ENCODE measurements at places on chromosomes 7 and 10.

GRCh38 chr7:121961089-121961867 lies 88.3 kb downstream of the PTPRZ1 start:
- DNase-seq = no peak

- DNase-seq = no peak
Measured at GRCh38 chr10:14220026-14220425, 110.7 kb downstream of the FRMD4A start.

GRCh38 chr7:124909808-124910207 lies 19.8 kb downstream of the POT1 start:
- no peak for DNase-seq

GRCh38 chr7:44278451-44279161 lies 46.8 kb downstream of the CAMK2B start:
- peak; percentile 19 for DNase-seq

DNA sequence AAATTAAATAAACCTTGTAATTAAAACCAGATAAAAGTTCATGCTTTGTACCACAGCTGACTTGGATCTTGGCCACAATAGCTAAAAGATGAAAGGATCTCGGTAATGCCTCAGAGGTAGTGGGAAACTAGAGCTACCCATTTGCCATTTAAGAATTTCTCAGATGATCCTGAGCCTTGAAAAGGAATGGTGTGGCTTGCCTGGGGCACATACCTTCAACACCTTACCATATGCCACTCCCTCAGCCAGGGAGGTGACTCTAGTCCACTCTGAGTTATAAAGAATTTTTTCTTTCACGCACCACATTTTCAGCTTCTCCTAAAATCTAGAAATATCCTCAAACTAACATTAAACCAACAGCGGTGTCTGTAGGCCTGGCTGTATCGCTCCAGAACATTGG lies 516.3 kb upstream of the TEX47 start:
- DNase-seq = no peak

DNA sequence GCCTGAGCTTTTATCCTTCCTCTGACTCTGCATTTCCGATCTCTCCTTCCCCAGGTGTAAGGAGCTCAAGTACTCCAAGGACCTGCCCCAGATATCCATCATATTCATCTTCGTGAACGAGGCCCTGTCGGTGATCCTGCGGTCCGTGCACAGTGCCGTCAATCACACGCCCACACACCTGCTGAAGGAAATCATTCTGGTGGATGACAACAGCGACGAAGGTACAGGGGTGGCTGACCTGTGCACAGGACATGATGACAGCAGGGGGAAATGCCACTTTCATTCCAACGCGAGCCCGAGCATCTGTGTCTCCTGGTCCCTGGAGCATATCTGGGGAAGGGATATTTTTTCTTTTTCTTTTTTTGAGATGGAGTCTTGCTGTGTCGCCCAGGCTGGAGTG lies 256.2 kb downstream of the GALNT17 start:
- no peak for DNase-seq

DNA sequence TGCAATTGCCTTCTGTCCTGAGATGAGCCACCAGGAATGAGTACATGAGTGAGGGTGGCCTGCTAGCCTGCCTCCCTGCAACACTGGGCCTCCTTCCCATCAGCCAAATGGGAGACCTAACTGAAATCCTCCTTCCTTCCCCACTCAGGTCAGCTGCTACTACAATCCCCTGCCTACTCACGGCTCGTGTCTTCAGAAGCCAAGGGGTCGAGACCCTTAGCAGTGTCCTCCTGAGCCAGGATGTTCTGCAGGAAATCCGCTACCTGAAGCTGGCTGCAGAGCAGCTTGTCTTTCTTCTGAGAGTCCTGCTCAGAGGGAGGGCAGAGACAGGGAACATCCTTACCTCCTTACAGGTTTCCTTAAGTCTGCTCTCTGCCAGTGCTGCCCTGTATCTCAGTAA lies 1.2 kb downstream of the ZWINT start:
- DNase-seq = no peak

- DNase-seq = no peak
Measured at GRCh38 chr7:106629516-106629915, 31.4 kb downstream of the CCDC71L start.

GRCh38 chr7:20302891-20303290 lies 27.8 kb upstream of the ITGB8 start:
- no peak for DNase-seq

- DNase-seq = no peak
Measured at GRCh38 chr7:41967156-41967555, 264.3 kb upstream of the INHBA start.

- peak; percentile 67 for DNase-seq
Measured at GRCh38 chr7:71132377-71133231, 660 bp downstream of the GALNT17 start.

GRCh38 chr10:118669020-118669791 lies 73.8 kb upstream of the PRLHR start:
- DNase-seq = peak; percentile 57

DNA sequence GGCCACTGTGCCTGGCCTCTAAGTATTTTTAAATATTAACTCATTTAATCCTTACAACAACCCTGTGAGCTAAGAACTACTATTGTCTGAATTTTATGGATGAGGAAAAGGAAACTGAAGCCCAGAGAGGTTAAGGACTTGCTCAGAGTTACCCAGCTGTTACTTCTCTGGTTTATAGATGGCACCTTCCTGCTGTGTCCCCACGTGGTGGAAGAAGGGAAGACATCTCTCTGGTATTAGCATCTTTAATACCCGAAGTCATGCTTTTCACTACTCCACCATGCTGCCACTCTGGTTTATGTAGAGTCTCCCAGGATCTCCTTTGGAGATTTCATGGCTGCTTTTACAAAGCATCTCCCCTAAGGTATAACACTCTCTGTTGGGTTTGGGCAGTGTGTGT lies 105.5 kb upstream of the MKLN1 start:
- DNase-seq = no peak

DNA sequence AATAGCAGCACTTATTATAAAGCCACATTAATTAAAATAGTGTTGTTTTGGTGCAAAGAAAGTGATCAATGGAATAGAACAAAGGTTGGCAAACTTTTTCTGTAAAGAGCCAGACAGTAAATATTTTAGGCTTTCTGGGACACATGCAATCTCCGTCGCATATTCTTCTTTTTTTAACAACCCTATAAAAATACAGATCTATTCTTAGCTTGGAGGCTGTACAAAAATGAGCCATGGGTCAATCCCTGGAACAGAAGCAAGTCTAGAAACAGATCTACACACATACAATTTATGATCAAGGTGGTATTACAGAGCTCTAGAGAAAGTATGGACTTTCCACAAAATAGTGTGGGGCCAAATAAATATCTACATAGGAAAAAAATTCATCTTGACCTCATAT lies 71.8 kb downstream of the ARHGAP21 start:
- DNase-seq = no peak

Data from right forelimb (tissue), 1 donor.